ENCODE measurements at places on chromosomes 1 and 21.

- DNase-seq = no peak
Measured at GRCh38 chr21:36891692-36892091, 74.8 kb downstream of the HLCS start.

GRCh38 chr21:41659791-41660560 lies 106.9 kb downstream of the RIPK4 start:
- no peak for DNase-seq

DNA sequence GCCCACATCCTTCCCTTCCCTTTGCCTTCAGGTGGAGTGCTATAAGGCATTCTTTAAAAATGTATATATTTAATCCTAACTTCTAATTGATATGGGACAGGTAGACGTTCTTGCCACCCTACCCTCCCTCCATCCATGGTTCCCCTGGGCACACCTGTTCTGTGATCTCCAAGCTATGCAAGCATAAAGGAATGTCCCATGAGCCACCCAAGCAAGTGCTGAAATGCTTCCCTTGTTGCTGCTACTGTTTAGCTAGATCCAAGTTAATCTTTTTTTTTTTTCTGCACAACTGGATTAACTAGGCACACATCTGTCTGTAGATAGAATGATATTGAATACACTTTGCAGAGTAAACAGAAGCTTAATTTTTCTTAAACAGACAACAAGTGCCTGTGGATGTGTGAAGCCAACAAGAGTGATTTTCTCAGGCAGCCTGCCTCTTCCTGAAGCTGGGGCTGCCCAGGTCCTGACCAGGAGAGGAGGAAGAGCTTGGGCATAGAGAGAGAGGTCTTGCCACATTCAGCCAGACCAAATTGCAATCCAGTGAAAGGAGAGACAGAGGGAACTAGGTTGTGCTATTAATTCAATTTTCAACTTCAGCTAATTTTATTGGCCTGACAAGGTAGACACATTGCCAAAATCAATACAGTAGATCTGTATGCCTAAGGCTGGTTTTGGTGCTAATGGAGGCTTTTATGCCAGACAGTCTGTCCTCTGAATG lies 28.2 kb upstream of the ATP1B1 start:
- DNase-seq = no peak

DNA sequence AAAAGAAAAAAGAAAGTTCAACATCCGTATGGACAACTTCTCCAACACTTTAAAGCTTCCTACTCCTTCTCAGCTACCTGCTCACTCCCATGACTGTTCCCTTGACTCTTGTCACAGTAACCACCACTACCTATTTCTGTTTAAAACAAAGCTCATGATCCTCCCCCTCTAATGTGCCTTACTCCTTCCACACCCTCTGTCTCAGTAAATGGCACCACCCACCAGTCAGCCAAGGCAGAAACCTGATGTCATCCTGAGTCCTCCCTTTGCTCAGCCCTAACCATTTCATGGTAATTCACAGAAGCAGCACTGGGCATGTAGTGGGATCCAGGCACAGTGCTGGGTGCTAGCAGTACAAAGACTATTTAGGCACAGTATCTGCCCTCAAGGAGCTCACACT lies 63.0 kb upstream of the PPM1J start:
- DNase-seq = no peak

- no peak for DNase-seq
Measured at GRCh38 chr1:48654606-48655210, 122.0 kb downstream of the BEND5 start.

GRCh38 chr1:87935130-87935529 lies 606.5 kb downstream of the LMO4 start:
- no peak for DNase-seq

- no peak for DNase-seq
Measured at GRCh38 chr1:108685529-108685928, 6.6 kb upstream of the PRPF38B start.

GRCh38 chr1:65339866-65340468 lies 30.6 kb downstream of the DNAJC6 start:
- no peak for DNase-seq

GRCh38 chr1:12147201-12147701 lies 19.5 kb upstream of the TNFRSF1B start:
- DNase-seq = no peak

GRCh38 chr1:14928886-14929546 lies 224.5 kb upstream of the TMEM51 start:
- no peak for DNase-seq

DNA sequence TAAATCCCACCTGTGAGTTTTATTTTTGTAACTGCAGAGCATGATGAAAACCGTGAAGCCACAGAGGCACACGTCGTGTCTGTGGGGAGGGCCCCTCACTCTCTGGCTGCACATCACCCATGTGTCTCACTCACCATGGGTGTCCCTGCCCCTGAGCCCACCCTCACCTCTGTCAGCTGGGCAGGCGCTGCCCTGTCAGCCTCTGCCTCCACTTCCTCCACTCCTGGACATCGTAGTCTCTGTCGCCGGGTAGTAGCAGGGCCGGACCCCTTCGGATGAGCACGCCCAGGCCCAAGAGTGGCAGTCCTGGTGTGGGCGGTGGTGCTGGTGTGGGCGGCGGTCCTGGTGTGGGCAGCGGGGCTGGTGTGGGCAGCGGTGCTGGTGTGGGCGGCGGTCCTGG lies 37.3 kb downstream of the COL18A1 start:
- no peak for DNase-seq

GRCh38 chr1:3237570-3237969 lies 168.6 kb downstream of the PRDM16 start:
- no peak for DNase-seq

DNA sequence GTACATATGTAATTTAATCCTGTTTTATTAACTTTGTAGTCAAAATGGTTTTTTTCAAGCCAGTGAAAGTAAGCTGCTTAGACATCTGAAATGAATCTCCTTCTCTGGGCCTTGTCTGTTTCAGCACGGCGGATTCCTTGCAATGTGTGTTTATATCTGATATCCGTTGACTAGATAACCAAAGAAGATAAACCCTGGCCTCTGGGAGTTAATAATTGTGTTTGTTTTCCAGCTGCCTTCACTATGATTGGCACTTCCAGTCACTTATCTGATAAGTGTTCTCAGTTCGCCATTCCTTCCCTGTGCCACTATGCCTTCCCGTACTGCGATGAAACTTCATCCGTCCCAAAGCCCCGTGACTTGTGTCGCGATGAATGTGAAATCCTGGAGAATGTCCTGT lies 63.5 kb upstream of the UBE2U start:
- DNase-seq = no peak

- peak; percentile 3 for DNase-seq
Measured at GRCh38 chr1:36523850-36524249, 41.1 kb upstream of the CSF3R start.

DNA sequence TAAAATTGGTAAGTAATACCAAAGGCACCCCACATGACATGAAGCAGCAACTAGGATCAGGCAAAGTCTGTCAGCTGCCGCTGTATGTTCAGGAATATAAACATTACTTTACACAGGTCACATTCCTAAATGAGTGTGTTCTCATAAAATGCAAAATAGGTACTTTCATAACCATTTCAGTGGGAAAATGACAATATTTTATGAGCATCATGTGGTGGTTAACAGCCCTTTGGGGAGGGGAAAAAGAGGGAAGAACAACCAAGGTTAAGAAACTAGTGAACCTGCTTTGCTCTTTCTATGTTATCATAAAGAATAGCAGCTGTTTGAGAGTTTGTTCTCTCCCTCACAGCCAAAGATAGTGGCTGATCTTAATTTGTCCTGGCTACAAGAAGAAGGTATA lies 105.4 kb upstream of the LBR start:
- DNase-seq = no peak

DNA sequence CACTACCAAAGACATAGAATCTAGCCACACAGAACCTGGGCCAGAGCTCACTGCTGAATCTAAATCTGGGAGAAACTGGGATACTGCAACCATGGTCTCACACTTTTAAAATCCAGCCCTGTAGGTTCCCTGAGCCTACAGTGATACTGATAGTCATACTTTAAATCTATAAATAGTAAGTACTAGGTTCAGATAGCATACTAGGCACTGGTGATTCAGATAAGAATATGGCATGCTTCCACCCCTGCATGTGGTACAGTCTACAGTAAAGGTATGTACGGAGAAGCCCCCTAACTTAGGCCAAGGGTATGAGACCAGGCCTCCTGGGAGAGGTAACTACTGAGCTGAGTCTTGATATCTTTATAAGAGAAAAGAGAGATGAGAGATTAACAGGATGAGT lies 193.3 kb upstream of the HMGB4 start:
- DNase-seq = no peak

DNA sequence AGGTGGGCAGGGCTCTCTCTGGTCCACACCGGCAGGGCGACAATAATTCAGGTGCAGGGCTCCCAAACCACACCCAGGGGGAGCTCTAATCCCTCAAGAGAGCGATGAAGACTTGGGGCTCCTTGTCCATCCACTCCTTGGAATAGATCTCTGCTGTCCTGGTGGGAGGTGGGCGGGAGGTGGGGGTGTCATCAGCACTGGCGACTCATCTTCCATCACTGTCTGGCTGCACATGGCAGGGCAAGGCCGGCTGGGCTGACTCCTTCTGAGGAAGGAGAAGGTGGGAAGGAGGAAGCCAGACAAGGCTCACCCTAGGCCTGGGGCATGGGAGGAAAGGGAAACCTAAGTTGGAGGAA lies 29.3 kb downstream of the TNNT2 start:
- DNase-seq = no peak

GRCh38 chr21:39103689-39104088 lies 79.6 kb downstream of the PSMG1 start:
- DNase-seq = no peak

GRCh38 chr21:41673596-41674335 lies 93.1 kb downstream of the RIPK4 start:
- DNase-seq = no peak

- no peak for DNase-seq
Measured at GRCh38 chr1:218665221-218665620, 320.1 kb downstream of the TGFB2 start.

DNA sequence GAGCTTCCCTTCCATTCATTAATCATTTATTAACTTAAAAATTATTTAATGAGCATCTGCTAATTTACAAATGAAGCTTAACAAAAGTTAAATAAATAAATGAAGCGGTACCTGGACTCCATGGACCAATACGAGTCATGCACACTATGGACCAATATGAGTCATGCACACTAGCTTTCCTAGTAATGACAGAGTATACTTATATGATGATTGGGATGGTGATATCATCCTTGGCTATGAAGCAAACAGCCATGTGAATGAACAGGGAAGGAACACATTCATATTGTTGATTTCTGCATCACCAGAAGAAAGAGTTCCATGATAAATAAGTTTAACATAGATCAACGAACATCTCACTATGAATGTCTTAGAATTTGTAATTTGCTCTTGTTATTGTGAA lies 109.9 kb downstream of the SPAG17 start:
- no peak for DNase-seq

DNA sequence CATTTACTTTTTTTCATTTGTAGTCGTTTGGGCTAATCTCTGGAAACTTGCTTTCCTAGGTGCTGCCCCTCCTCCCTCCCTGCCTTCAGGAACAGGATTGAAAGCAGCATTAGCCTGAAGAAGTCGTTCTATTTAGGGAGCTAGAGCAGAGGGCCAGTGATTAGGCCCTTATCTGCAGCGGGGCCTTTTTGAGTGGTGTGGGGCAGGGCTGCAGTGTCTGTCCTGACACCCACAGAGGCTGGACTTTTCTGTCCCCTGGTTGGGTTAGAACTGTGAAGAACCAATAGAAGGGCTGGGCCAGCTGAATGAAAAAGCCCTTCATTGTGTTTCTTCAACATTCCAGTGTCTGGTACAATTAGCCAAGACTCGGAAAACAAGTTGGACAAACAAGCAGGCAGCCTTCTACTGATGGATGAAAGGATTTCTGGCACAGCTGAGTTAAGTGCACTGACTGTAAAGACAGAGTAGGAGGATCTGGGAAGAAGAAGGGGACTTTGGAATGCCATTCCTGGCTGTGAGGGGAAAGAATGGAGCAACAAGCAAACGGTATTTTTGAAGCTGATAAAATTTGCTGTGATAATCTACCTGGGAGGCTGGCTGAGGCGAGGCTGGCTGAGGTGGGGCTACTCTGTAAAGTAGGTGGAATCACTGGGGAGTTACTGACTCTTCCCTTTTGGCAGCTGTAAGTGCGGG lies 9.7 kb downstream of the MACF1 start:
- no peak for DNase-seq

- DNase-seq = no peak
Measured at GRCh38 chr1:230898144-230898543, 29.8 kb upstream of the C1orf198 start.

GRCh38 chr1:113977906-113978305 lies 1.4 kb upstream of the OLFML3 start:
- DNase-seq = no peak

DNA sequence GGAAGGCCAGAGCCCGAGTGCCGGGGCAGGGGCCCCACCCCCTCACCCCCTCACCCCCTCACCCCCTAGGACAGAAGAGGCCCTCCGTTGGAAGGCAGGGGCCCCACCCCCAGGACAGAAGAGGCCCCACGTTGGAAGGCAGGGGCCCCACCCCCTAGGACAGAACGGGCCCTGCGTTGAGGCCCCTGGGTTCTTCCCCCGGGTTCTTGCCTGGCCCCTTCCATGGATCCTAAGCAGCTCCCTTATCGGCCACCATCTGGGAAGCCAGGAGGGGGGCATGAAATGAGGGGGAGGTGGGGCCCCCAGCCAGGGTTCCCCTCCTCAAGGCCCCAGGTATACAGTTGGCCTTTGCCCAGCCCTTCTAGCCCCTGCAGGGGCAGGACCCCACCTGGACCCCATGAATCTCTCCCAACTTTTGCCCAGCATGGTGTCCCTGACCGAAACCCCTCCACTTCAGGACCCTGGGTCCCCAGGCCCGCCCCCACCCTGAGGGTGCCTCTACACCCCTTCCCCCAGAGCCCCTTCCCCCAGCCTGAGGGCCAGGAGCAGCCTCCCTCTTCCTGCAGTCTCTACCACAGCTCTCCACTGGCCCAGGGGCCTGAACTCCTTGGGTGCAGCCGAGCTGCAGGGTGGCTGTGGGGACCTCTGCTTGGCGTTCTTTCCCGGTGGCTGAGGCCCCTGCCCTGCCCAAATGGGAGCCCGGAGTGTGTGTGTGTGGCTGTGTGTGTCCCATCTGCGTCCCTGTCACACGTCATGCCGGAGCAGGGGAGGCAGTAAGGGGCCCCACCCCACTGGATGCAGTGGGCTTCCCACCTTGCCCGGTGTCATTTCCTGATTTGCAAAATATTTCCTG lies 4.3 kb upstream of the VWA1 start:
- DNase-seq = no peak

- DNase-seq = no peak
Measured at GRCh38 chr1:54835970-54836369, 34.8 kb upstream of the TTC22 start.

- DNase-seq = no peak
Measured at GRCh38 chr1:223256034-223256433, 107.9 kb downstream of the SUSD4 start.

GRCh38 chr1:230750576-230750975 lies 3.4 kb downstream of the CAPN9 start:
- no peak for DNase-seq
